ENCODE measurements at places on chromosomes 7 and 10.

DNA sequence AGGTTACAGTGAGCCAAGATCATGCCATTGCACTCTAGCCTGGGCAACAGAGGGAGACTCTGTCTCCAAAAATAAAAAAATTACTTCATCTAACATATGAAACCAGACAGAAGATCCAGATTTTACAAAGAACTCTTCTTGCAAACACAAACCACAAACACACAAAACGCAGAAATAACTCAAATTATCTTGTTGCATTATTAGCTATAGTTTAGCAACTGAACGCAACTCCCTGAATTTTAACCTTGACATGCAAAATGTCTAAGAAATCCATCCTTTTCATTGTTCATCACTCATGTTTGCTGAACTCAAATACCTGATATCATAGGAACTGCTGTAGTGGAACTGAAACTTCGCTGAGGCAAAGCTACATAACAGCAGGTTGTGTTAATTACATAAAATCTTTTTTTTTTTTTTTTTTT lies 64.1 kb downstream of the MICU1 start:
- DNase-seq: no peak

DNA sequence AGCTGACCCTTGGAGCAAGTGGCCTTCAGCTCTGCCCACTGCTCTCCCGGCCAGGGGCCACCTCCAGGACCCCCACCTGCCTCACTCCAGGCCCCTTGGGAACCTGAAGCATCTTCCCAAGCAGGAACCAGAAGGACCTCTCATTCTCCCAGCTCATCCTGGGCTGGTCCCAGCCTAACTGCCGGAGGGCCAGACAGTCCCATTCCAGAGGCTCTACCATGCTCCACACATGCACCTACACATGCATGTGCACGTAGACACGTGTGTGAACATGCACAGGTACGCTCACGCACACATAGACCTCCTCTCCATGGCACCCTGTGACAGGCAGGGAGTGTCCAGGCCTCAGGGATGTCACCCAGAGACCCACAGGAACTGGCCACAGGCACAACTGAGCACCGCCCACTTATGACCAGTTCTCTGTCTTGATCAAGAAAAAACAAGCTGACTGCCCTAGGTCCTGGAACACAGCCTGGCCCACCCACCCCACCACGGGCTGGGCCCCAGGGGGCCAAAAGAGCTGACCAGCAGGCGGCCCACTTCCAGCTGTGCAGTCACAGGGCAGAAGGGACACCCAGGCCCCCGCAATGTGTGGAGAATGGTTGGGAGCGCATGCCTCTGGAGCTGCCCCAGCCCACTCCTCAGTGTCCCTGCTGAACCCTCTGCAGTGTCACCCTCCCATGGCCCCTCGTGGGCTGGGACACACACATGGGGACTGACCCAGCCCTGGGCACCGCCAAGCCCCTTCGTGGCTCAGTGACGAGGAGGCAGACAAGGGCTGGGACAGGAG lies 43.4 kb downstream of the CAMK2B start:
- peak; percentile 5 for DNase-seq

DNA sequence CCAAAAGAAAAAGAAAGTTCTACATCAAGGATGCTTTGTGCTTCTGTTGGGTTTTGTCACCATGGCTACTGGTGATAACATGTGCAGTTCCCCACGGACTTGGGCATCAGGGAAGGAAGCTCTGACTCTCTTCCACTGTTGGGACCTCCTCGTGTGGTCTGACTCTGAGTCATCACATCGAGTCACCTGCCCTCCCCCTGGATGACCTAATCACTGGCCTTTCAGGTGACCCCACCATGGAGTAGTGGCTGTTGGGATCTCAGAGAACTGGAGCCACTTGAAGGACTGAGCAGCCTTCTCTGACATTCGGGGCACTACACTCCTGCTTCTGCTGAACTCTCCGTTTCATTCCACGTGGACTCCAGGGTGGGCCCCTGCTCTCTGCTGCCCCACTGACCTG lies 60.8 kb upstream of the DOCK1 start:
- DNase-seq: no peak

- no peak for DNase-seq
Observed at GRCh38 chr10:68625316-68625921, 65.3 kb downstream of the TET1 start.

GRCh38 chr10:72932259-72933015 lies 22.2 kb downstream of the PLA2G12B start:
- no peak for DNase-seq

- no peak for DNase-seq
Observed at GRCh38 chr10:131480066-131480465, 168.5 kb upstream of the TCERG1L start.

DNA sequence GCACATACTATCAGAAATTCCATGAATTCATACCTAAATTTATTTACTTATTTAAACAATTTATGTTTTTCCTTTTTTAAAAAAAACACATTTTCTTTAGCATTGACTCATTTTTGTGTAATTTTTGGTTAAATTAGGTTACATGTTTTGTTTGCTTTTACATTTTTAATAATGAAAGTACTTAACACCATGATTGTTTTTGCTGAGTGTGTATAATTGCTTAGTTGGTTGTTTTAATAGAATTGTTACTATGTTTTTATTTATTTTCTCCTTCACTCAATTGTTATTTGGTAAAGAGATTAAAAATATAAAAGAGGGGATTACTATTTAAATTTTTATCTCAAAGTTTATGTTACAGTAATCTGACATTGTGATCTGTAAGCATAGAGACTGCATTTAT lies 508.4 kb downstream of the NRG3 start:
- no peak for DNase-seq

GRCh38 chr10:132264306-132264950 lies 43.3 kb downstream of the STK32C start:
- no peak for DNase-seq

DNA sequence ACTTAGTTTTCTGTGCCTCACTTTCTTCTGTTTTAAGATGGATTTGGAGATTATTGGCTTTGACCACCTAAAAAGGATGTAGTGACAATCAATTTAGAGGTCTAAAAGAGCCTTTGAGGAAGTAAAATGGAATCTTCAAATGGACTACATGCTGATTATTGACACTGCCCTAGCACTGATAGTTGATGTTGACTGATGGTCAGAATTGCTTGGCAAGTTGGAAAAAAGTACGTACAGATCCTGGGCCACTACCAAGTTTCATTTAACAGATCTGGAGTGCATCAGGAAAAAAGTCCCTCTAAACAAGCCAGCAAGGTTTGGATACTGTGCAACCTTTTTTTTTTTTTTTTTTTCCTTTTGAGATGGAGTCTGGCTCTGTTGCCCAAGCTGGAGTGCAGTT lies 81.1 kb downstream of the TCF7L2 start:
- no peak for DNase-seq

DNA sequence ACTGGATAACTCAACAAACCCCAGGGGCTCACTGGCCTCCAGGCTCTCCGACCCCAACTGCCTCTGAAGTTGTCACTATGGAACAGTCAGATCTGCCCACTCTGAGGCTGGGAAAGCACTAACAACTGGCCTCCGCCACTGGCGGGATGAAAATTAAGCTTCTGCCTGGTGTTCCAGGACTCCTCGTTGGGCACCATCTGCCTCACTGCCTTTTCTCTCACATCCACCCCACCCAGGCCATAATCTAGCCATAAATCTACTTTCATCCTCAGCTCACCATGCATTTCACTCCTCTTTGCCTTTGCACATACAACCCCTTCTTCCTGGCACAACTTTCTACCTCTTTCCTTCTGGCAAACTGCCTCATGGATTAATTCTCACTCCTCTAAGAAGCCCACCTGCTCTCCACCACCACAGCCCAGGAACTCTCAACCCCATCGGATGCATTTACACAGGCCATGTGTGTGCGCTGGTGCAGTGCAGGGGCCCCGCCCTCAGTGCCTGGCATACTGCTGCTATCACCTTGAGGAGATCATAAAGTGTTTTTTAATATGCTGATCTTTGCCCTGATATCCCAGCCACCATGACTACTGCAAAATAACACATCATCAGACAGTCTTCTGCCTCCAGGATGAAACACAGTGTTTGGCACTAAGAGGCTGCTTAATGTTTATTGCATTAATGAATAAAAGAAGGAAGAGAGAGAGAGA lies 4.0 kb downstream of the CDHR1 start:
- DNase-seq: no peak

DNA sequence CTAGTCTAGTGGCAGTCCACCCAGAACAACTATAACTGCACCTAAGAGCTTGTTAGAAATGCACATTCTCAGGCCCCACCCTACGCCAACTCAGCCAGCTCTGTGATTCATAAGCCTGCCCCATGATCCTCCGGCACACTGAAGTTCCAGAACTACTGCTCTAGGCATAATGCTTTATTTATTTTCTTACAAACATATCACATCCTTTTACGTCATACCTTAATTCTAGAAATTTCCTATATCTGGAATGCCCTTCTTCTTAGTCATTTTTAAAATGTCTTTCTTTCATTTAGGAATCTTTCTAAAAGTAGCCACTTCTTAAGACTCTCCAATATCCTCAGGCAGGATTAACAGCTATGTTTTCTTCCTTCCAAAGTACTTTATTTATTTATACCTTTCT lies 480.1 kb downstream of the INHBA start:
- DNase-seq: no peak
